ENCODE measurements at places on chromosomes 12 and 14. TPM values are rescaled to one million over a fixed set of nuclear protein-coding genes. Genes with fewer than 3 reads are reported as not detected.

DNA sequence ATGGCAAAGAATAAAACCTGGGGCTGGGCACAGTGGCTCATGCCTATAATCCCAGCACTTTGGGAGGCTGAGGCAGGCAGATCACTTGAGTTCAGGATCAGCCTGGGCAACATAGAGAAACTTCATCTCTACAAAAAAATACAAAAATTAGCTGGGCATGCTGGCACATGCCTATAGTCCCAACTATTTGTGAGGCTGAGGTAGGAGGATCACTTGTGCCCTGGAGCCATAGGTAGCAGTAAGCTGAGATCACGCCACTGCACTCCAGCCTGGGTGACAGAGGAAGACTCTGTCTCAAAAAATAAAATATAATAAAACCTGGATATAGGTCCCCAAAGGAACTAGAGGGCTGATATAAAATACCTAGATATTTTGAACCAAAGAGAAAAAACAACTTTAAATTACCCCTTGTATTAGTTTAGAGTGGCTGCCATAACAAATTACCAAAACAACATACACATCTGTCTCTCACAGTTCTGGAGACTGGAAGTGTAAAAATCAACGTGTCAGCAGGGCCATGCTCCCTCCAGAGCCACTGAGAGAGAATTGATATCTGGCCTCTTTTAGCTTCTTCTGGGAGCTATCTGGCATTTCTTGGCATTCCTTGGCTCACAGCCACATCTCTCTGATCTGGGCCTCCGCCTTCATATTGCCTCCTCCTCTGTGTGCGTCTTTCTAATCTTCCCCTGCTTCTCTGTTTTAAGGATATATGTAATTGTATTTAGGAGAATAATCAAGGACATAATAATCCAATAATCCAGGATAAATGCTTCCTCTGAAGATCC lies 47.9 kb upstream of the ATF7IP start:
- DNase-seq: no peak

Gene IAPP
- polyA plus RNA-seq: not detected

GRCh38 chr12:29242921-29243431 lies 93.9 kb downstream of the FAR2 start:
- DNase-seq: no peak

DNA sequence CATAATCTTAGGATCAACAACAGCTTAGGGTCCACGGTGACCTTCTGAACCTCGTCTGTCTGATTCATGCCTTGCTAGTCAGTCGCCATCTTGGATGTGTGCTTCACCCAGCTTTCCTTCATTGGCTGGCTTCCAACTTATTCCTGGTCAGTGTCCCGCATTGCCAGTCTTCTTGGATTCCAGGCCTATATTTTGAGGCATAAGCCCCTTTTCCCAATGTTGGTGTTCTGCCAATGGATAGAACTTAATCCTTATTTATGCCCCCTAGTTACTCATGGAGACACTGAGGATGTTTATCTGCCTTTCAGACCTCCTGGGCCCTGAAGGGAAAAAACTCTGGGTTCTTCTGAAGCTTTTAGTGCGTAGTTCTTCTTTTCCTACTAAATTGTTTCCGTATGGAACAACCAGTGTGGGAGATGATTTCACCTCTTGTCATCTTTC lies 5.8 kb downstream of the JDP2 start:
- DNase-seq: peak; percentile 40

DNA sequence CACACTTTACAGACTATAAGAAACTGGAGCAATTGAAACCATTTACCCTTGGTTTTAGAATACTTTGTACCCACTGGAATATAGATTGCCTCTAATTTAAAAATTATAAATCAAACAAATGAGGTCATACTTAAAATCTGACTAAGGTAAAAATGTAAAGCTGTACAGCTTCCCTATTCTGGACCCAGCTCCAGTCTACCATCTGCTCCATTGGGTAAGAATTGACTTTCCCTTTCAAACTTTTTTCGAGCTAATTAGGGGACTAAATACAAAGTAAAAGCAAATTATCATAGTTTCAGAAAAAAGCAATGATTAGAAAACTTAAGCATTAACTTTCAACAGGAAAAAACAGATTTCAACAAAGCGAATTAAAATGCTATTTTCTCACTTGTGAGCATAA lies 4.3 kb downstream of the KRR1 start:
- no peak for DNase-seq

Gene OTX2
- polyA plus RNA-seq: not detected

GRCh38 chr12:98188650-98189077 lies 326.7 kb upstream of the TMPO start:
- no peak for DNase-seq

Gene CDKN3
- polyA plus RNA-seq: 28.7 TPM

GRCh38 chr14:77284066-77284465 lies 13.1 kb upstream of the NGB start:
- no peak for DNase-seq

DNA sequence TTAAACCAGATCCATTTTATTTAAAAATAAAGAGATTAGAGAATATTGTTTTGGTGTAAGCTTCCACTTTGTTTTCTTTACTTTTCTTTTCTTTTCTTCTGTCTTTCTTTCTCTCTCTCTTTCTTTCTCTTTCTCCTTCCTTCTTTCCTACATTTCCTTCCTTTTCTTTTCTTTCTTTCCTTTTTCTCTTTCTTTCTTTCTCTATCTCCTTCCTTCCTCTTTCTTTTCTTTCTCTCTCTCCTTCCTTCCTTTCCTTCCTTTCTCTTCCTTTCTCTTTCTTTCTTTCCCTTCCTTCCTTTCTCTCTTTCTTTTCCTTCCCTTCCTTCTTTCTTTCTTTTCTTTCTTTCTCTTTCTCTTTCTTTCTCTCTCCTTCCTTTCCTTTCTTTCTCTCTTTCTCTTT lies 100.8 kb downstream of the TMTC3 start:
- DNase-seq: no peak

DNA sequence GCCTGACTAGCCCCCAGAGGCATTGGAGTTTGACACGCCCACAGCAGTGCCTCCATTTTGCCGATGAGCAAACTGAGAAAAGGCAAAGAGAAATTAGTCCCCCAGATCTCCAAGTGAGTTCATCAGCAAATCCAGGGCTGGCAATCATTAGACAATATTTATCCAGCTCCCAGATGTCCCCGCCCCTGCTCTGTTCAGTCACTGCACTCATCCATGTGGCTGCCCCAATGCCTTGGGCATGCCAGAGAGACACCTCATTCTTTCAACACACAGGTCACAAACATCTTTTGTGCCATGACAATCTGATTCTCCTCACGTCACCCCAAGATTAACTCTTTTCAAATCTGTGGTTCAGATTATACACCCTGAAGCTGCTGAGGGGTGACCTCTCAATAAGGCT lies 43.5 kb downstream of the DPF3 start:
- DNase-seq: no peak

DNA sequence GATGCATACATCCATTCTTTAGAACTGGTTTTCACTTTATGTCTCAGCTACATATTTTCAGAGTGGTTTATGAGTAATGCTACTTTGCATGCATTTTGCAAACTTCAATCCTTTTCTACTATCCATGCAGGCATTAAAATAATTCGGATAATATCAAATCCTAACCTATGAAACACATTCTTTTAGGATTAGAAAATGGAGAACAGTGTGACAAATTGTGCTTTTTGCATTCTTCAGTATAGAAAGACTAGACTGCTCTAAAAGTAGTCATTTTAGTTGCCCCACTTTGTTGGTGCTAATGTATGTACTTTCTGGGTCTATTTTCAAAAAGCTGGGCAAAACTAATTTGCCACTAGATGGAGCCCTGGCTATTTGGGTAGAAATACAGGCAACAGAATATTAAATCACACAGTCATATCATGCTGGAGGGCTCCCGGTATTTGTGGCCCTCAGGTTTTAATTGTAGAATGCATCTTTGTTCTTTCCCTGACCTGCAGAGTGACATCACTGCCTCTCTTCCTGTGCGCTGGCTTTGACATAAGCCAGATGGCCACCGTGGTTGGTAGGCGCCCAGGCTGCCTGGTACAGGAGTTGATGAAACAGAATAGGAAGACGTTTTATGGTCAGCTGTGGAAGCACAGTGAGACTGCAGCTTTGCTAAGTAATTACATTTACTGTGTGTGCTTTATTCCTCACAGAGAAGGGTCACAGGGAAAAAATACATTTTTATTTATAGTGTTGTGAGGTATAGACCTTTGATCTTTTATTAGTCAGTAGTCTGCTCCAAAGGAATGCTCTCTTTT lies 28.1 kb downstream of the MSRB3 start:
- no peak for DNase-seq

Gene ERH
- 109 TPM for polyA plus RNA-seq

- DNase-seq: no peak
Measured at GRCh38 chr12:8058506-8058905, 7.7 kb downstream of the C3AR1 start.

Measured in BJ (cell line).